ENCODE measurements at places on chromosomes 13 and 19.

DNA sequence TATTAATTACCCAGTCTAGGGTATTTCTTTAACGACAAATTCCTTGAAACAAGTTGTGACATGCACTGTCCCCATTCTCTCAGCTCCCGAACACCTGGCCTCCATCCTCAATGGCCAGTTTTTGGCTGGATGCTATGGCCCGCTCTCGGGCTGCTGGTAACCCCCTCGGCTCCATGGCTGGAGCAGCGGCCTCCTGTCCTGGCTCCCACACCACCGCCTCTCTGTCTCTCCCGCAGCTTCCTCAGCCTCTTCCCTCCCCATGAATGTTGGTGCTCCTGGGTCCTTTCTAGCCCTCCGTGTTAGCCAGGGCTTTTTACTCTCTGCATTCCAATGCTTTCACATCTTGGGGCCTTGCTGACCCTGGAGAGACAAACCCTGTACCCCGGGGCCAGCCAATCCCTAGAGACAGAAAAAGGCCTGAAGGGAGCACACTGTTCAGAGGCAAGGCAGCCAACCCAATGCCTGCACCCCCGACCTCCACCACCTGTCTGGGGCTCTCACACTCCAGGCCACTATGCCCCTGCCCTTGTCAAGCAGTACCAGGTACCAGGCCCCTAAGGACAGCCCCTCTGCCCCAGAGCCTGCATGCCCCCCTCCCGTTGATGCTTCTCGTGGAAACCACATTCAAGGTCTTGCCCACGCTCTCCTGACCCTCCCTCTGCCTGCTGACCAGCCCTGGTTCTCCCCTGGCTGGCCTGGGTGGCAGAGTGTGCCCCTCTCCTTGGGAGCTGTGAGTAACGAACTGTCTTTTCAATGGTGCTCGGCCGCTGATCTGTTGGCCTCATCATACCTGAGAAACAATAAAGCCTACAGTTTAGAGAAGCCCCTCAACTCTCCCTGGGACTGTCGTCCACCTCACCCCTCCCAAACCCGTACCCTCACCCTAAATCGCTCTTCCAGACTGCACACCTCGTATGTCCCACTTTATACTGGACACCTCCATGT lies 86.9 kb upstream of the GPR183 start:
- DNase-seq = no peak

GRCh38 chr19:13095934-13096927 lies 6.4 kb downstream of the LYL1 start:
- no peak for DNase-seq

DNA sequence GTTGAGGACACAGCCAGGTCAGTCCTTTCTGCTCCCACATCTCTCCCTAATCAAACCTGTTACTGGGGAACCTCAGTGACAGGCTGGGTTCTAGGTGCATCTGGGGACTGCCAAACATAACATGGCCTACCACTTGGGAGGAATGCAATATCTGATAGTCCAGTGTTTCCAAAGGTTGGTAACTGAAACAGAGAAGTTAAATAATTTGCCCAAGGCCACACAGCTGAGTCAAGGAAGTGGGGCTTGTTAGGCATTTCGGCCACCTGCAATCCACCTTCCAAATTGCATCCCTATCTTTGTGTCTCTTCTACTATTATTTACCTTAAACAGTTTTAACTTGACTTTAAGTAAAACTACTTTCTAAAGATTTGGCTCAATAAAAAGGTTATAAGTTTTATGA lies 731.3 kb downstream of the UQCRFS1 start:
- DNase-seq = no peak

DNA sequence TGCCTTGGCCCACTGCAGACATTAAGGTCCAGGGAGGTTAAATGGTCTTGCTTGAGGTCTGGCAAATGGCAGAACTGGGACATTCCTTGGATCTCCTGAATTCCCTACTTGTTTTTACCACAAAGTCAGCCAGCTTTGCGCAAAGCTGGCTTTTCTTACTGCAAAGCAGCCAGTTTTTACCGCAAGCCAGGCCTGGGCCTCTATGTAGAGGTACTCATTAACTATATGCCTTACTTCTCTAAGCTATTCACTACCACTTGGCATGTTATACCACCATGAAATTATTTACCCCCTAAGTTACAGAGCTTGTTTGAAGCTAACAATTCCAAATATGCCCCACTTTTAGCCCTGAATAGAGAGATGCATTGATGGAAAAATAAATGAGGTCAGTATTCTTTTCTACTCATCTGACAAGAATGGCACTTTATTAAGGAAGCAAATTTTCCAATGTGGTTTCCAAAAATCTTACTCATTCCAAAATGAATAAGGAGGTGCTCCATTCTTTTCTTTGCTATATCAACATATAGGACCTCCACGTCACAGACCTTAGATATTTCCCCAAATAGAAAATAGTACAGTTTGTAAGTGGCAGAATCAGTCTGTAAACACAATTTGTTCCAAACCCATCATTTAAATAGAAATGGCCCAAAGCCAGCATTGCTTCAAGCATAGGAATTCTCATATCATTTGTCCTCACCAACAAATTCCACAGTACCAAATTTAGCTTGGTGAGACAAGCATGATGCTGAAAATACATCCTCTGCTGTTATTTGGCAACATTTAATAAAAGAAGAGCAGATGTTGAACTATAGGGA lies 143.9 kb upstream of the TSC22D1 start:
- DNase-seq = no peak

GRCh38 chr13:34422956-34423355 lies 519.1 kb upstream of the NBEA start:
- no peak for DNase-seq

DNA sequence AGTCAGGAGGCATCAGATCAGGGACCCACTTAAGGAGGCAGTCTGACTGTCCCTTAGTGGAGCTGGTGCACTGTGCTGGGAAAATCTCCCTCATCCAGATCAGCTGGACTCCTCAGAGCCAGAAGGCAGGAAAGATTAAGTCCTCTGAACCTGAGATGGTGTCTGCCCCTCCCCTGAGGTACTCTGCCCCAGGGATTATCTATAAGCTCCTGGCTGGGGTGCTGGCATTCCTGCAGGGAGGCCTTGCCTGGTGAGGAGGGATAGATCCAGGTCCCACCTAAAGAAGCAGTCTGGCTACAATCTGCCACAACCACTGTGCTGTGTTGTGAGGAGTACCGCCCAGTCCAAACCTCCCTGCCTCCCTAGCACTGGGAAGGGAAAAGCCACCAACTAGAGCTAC lies 81.2 kb downstream of the NHLRC3 start:
- no peak for DNase-seq

GRCh38 chr13:90246687-90247345 lies 1100.7 kb upstream of the MIR17HG start:
- DNase-seq = no peak

- no peak for DNase-seq
Measured at GRCh38 chr19:36963280-36963679, 47.1 kb downstream of the ZNF568 start.

DNA sequence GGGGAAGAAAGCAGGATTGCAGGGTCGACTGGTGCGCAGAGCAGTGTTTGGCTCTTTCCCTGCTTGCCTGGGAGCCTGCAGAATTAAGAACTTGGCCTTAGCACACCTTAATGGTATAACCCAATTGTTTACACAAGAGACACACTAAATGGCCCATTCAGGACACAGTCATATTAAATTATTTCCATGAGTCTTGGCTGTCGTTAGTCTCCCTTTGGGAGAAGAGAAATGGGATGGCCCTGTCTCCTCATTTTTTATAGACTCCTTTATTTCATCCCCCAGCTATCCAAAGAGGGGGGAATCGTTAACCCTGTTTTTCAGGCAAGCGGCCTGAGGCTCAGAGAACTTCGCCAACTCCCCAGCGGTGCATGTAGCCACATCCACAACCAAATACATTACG lies 282.5 kb downstream of the SUCLA2 start:
- DNase-seq = no peak

- no peak for DNase-seq
Measured at GRCh38 chr13:48492096-48492440, 40.8 kb downstream of the RCBTB2 start.

DNA sequence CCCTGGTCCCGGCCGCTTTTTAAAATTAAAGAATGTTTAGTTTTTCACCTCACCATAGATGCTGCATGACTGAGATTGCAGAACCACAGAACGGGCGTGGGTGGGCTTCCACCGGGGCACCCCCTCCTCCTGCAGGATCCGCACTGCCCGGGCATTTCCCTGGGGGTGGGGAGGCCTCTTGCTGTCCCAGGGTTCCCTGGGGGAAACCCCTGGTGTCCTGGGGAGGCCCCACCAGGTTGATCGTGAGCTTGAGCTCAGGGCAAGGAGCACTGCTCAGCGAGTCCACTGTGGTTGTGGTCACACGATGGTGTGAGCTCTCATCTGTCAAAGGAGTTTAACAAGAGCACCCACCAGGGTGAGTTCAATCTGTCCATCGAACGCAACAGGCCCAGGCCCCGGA lies 11.4 kb upstream of the TCF3 start:
- DNase-seq = no peak

GRCh38 chr19:48480558-48481500 lies 11.7 kb downstream of the CYTH2 start:
- DNase-seq = peak; percentile 75

DNA sequence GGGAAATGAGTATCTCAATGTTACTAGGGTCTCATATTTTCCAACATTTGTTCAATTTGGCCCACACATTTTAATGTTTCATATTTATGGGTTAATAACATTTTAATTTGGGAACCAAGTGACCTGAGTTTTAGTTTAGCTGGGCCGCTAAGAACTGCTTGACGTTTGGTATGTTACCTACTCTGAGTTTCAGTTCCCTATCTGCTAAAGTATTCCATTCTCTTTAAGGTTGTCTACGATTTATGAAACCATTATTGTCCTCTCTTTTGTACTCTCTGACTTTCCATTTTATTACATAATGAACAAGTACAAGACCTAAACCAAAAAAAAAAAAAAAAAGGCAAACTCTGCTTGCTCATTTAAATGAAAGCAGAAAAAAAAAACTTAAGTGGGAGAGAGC lies 89.9 kb downstream of the FGF14 start:
- no peak for DNase-seq

DNA sequence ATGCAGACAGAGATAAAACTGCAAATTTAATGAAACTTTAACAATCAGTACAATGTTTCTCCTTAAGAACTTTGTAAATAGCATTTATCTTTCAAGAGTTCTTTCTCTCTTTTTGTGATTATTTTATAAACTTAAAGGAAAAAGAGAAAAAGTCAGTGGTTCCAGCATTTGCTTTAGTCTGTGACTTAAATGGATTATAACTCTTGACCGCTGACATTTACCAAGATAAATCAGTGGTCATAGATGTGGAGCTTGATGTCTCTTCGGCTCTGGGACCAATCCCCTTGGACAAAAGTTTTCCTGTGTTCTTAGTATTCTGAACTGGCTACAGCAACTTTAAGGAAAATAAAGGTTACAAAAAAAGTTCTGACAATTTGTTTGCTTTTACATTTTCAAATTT lies 162.6 kb downstream of the TM9SF2 start:
- DNase-seq = no peak

DNA sequence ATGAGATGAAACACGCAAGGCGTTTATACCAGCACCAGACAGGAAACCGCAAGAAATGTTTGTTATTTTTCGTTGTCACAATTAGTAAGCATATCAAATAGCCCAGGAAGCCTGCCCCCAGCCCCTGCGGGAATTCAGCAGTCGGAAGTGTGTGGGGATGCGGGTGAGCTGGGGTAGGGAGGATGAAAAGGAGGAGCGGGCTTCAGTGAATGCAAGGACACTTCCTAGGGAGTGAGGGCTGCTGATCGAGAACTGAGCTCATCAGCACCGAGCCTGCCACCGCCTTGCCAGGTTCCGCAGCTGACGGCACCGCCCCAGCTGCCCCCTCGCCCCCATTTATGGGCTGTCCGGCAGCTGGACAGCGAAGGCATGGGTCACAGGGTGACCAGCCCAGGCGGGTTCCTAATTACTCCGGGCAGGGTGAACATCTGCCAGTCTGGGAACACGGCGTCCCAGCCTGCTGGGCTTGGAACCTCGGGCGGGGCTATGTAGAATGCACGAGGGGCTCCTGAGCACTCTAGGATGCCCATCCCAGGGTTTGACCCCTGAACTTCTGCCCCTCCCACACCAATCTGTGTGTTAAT lies 1.6 kb upstream of the BEST2 start:
- DNase-seq = no peak

GRCh38 chr19:50233308-50233910 lies 30.0 kb downstream of the MYH14 start:
- no peak for DNase-seq

- DNase-seq = no peak
Measured at GRCh38 chr13:87975035-87975434, 303.9 kb downstream of the SLITRK5 start.

- no peak for DNase-seq
Measured at GRCh38 chr13:113360446-113360845, 3.5 kb downstream of the GRTP1 start.

DNA sequence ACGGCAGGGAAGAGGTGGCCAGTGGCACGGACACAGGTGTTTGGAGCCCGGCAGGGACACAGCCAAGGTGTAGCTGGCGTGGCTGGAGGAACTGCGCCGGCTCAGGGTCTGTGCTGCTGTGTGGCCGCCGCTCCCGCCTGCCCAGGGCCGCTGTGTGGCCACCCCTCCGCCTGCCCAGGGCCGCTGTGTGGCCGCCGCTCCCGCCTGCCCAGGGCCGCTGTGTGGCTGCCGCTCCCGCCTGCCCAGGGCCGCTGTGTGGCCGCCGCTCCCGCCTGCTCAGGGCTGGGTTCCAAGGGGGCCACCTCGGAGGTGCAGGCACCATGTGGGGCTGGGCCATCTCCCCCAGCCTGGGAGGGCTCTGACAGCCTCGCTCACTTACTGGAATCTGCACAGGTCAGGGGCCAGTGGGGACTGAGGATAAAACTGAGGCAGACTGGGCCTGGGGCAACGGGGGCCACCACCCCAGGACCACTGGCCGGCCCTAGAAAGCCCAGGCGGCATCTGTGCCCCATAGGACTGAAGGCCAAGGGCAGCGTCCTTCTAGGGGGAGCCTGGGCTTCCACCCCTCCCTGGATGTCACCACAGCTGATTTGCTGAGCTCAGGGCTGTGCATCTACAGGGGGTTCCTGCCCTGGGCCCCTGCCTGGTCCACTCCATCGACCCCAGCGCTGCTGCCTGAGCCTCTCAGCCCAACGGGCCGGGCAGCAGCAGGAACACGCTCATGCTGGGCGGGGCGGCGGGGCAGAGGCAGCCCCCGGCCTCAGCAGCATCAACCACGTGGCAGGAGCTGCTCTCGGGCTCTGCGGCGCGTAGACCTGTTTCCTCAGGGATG lies 21.5 kb downstream of the C13orf46 start:
- DNase-seq = no peak

- DNase-seq = no peak
Measured at GRCh38 chr19:33630880-33631608, 9.3 kb downstream of the CHST8 start.

GRCh38 chr13:91232716-91233115 lies 114.8 kb upstream of the MIR17HG start:
- DNase-seq = no peak
